ENCODE measurements at places on chromosomes 2 and 18.
A peak's percentile ranks its signal among the peaks of the same experiment; 100 is the strongest.

DNA sequence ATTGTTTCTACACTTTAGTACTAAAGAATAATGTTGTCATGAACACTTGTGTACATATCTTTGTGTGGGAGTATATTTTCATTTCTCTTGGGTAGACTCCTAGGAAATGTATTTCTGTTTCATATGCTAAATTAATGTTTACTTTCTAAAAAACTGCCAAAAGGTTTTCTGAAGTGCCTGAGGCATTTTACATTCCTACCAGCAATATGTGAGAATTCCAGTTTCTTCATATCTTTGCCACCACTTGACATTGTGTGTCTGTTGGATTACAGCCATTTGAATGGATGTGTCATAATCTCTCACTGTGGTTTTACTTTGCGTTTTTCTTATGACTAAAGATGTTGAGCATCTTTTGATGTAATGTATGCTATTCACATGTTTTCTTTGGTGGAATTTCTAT is 428.2 kb upstream of the KCNH7 start:
- no peak for DNase-seq

GRCh38 chr2:1626271-1626681 is 118.0 kb downstream of the PXDN start:
- no peak for DNase-seq

- DNase-seq = no peak
Observed at GRCh38 chr2:127790694-127791529, 20.1 kb downstream of the WDR33 start.

DNA sequence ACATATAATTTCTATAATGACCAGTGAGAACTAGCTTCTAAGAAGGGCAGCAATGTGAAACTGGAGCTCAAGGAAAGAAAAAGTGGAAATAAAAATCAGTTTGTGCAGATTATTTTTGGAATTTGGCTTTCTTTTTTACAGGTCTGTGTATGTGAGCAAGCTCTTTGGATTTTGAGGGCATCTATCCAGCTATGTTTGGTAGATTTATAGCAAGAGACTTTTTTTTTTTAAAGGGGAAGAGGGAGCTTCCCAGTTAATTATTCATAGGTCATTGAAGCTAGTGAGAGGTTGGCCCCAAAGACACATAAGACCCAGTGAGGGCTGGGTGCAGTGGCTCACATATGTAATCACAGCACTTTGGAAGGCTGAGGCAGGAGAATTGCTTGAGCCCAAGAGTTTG is 24.0 kb upstream of the COLEC12 start:
- no peak for DNase-seq

DNA sequence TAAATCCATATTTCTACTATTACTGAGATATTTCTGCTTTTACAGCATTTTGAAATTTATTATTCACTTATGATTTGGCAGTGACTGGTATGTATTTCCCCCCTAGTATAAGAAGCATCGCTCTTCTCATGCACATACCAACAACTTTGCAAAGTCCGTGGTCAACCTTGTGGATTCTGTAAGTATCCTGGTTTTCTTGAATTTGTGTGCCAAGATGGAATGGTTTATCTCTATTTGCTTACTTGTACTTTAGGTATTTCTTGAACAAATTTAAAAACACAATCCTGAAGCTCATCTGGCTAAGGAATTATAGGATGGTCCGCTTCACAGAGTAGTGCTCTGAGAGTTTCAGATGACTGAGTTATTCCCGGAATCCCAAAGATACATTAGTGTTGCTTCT is 85.0 kb upstream of the FAM237A start:
- no peak for DNase-seq

- DNase-seq = no peak
Observed at GRCh38 chr2:7913974-7914373, 767.9 kb upstream of the ID2 start.

- no peak for DNase-seq
Observed at GRCh38 chr2:79446313-79446712, 66.5 kb upstream of the CTNNA2 start.

DNA sequence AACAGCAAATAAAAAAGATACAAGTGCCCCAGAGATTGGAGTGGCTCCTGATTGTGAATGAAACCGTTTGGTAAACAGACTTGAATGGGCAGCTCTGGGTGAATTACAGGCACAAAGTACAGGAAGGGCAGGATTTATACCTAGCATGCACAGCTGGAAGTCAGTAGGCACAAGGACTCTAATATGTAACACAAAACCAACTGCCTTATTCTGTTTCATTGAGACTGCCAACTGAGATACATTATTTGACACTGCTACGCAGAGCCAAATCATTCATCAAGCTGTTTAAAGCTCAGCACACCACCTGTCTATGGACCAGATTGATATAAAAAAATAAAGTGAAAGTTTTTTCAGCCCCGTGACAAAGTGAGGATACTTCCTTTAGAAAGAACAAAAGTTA is 541.2 kb downstream of the NUP35 start:
- no peak for DNase-seq

- DNase-seq = no peak
Observed at GRCh38 chr18:39166776-39167175, 1601.2 kb upstream of the CELF4 start.

DNA sequence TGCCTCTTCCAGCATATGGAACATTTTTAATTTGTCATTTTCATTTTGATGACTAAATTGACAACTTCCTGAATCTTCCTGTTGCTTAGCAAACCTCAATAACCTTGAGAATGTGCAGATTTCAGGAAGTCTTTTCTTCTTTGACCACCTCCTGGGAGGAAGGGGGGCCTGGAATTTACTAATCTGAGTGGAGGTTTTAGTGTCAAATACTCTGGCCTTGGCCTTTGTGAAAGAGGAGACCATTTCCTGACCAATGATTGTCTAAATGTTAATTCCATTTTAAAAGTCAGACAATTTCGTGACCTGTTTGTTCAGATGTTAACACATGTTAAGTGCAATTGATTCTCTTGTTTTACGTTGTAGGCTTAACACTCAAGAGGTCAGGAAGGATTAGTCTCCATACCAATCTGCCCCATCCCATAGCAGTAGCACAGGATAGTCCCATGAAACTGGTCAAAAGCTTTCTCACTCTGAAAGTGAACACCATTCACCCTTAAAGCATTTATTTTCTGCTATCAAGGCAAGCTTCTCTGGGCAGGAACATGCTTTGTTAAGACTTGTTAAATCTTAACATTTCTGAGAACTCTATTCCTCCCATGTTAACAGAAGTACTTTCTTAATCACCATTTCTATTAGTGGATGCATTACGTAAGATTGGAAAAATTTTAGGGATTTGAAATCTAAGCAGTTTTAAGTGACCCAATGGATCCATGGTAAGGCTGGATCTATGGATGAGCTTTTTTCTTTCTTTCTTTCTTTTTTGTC is 219.6 kb downstream of the RND3 start:
- DNase-seq = no peak

GRCh38 chr2:176118601-176119339 is 2.2 kb downstream of the HOXD10 start:
- DNase-seq = peak; percentile 81

- DNase-seq = no peak
Observed at GRCh38 chr2:84972932-84973331, 2.0 kb downstream of the KCMF1 start.

DNA sequence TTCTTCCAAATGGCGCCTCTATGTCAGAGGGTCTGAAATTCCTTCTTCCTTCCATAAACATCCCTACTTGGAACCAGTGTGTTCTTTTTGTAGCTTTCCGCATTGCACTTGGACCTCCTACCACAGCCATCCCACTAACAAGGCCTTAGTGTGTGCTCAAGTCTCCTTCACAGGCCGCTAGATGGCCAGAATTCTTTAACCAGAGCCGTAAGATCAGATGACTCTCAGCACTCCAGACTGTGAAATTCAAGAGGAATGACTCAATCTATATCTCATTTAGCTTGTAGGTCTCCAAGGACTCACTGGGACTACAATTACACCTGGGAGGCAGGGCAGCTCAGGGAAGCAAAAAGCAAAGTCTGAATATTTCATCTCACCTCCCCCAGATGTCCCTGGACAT is 298.9 kb downstream of the EIPR1 start:
- no peak for DNase-seq

DNA sequence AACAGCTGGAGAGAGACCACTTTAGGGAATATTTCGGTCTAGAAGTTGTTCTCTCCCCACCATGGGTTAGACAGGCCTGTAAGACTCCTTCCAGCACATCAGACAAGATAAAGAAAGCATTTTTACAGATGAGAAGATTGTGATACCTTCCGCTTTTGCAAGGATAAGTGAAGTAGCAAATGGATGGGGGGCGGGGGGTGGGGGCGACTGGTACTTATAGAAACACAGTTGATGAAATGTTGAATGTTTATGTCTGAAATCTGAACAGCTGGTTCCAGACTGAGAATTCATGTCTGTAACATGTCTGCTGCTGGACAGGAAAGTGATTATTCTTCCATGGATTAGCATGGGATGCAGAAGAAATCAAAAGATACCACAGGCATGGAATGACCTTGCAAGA is 90.5 kb upstream of the FN1 start:
- no peak for DNase-seq

- DNase-seq = no peak
Observed at GRCh38 chr2:103346780-103347179, 584.9 kb downstream of the TMEM182 start.

GRCh38 chr2:170339750-170340692 is 162.1 kb downstream of the MYO3B start:
- DNase-seq = no peak

GRCh38 chr2:32732120-32732519 is 104.3 kb downstream of the TTC27 start:
- no peak for DNase-seq

DNA sequence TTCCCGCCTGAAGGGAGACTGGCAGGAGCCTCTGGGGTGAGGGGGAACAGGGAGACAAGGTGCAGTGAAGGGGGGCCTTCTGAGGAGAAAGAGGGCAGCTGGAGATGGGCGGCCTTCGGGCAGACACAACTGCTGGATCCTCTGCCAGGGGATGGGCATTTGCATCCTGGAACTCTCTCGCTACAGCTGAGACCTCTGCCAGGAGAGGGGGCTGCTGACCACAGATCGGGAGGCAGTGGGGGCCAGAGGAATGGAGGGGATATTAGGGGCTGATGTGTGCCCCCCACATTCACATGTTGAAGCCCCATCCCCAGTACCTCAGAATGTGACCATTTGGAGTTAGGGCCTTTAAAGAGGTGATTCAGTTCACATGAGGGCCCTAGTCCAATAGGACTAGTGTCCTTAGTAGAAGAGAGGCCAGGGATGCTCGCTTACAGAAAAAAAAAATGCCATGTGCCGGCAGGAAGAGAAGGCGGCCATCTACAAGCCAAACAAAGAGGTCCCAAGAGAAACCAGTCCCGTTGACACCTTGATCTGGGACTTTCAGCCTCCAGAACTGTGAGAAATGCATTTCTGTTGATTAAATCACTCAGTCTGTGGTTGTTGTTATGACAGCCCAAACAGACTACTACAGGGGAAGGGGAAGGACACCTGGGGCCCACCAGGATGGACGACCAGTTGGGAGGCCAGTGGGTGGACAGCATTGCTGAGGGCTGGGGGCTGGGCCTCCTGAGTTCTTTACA is 50.0 kb downstream of the TRABD2A start:
- no peak for DNase-seq

DNA sequence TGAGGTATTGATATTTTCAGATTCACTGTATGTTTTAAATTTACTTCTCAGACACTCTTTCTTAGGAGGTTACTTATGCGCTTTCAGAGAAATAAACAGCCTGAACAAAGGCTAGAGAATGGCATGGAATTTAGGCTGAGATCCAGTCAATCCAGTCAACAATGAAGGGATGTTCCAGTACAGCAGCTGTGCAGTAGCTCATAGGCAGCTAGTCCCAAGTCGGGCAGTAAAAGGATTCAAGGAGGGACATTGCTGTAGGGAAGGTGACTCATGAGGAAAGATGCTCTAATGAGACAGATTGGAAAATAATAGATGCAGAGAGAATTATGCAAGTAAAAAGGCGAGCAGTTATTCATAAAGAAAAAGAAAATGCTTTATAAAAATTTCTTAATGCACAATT is 397.9 kb upstream of the RGPD4 start:
- no peak for DNase-seq

GRCh38 chr18:25279133-25279532 is 72.8 kb downstream of the ZNF521 start:
- no peak for DNase-seq

DNA sequence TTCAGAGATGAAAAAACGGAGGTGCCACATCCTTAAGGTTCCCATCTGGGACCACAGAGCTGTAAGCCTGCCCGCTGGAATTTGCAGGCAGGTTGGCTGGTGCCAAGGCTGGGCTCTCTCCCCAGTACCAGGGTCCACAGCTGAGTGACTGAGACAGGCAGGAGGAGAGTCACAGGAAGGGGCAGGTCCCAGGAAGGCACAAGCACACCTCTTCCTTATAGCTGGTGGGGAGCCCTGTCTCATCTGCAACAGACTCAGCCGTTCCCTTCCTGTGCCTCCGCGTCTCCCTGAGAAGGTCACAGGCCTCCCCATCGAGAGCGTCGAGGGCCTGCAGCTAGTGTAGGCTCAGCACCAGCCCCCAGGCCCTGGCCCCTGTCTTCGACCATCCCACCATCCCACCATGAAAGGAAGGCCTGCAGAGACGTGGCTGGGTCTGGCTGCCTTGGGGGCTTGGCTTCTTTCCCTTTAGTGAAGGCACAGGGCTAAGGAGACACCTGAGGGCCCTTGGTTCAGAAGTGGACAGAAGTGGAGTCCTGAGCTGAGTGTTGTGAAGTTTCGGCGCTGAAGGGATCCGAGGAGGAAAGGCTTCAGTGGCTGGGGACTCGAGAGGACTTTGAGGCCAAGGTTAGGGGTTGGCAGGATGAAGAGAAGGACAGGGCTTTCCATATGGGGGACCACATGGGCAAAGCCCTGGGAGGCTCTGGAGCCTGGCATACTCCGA is 26.8 kb downstream of the GLI2 start:
- no peak for DNase-seq

- no peak for DNase-seq
Observed at GRCh38 chr2:170504810-170505145, 210.4 kb upstream of the SP5 start.

GRCh38 chr18:62522178-62522503 is 684 bp upstream of the ZCCHC2 start:
- DNase-seq = no peak

DNA sequence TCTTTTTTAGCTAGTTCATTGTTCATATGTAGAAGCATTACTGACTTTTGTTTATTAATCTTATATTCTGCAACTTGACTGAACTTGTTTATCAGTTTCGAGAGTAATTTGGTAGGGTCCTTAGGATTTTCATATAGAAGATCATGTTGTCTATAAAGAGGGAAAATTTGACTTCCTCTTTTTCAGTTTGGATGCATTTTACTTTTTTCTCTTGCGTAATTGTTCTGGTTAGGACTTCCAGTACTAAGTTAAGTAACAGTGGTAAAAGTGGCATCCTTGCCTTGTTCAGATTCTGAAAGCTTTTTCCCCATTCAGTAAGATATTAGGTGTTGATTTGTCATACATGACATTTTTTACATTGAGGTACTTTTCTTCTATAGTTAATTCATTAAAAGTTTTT is 726.0 kb downstream of the KCNJ3 start:
- DNase-seq = no peak

GRCh38 chr2:234994438-234995321 is 42.9 kb downstream of the SH3BP4 start:
- no peak for DNase-seq

DNA sequence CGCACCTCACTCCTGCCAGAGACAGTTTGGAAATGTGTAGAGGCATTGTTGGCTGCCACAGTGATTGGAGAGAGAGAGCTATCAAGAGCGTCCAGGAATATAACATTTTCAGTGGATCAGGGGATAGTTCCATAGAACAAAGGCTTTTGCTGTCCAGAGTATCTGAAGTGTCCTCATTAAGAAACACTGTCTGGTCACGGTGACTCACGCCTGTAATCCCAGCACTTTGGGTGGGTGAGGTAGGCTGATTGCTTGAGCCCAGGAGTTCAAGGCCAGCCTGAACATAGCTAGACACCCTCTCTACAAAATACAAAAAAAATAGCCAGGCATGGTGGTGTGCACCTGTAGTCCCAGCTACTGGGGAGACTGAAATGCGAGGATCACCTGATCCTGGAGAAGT is 231.1 kb downstream of the MBD5 start:
- no peak for DNase-seq

Data from 8988T (cell line).